ENCODE measurements at places on chromosomes 4 and X.

GRCh38 chr4:159463235-159463634, 360.4 kb downstream of the RAPGEF2 start:
- no peak for DNase-seq

GRCh38 chr4:26762650-26763049, 98.0 kb upstream of the STIM2 start:
- no peak for DNase-seq

DNA sequence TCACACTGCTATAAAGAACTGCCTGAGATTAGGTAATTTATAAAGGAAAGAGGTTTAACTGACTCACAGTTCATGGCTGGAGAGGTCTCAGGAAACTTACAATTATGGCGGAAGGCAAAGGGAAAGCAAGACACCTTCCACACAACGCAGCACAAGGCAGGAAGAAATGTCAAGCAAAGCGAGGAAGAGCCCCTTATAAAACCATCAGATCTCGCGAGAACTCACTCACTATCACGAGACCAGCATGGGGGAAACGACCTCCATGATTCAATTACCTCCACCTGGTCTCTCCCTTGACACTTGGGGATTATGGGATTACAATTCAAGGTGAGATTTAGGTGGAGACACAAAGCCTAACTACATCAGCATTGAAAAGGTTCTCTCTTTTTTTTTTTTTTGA, 39.6 kb downstream of the PALLD start:
- DNase-seq = no peak

DNA sequence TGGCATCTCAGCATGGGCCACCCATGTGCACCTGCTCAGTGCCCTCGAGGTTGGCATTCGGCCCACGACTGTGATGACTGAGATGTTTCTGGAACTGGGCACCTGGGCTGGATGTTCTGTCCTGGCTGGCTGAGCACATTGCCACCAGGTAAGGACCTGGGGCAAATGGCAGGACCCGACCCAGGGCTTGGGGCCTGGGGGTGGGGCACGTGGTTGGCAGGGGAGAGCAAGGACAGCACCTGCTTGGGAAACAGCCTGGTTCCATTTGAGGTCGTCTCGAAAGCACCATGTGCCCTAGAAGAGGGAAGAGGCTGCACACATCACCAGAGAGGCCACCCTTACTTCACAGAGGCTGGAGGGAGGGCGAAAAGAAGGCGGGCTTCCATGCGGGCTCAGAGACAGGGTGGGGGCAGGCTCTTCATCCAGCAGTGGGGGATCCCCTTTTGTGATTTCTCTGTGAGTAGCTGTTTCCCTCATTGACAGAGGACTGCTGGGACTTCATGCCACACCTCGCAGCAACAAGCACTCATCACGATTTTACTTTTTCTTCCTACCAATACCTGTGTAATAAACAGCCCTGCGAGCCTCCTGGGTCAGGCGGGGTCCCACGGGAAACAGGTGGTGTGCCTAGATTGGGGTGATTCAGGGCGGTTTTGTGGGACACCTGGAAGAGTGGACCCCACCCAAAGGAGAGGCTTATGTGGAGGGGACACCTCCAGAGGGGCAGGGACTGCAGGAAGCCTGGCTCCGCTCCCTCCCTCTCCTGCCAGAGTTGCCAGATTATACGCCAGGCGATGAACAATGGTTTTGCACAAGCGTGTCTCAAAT, 12.0 kb downstream of the TMEM187 start:
- DNase-seq = peak; percentile 67

DNA sequence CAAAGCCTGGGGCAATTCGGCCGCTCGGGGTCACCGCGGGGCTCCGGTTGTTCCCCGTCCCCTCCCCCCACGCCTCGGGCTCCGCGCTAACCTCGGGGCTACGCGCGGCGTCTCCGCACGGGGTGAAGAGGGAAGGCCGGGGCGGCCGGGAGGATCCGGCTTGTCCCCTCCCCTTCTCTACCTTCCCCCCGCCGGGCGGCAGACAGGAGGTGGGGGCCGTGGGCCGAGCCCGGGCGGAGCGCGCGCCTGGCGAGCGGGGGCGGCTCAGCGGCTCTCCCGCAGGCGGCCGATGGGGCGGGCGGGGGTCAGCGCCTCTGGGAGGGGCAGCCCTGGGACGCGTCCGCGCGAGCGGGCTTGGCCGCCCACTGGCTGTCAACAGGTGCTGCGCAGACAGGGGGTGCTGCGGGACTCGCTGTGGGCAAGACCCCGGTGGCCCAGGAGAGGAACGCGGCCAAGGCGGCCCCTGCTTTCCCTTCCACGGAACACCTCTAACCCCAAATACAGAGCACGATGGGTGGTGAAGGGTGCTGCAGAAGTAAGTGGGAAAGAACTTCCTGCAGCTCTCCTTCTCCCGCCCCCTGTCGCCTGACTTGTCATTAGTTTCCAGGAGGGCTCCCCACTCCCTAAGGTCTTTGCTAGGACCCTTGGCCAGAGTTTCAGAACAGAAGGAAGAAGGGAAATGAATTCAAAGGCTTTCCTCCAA, at the start of gene PDGFC:
TSS of gene PDGFC (minus strand) at position 124 of the 703 bp plus-strand sequence. CDS start 896 bp downstream, outside the sequence.
- no peak for DNase-seq

- DNase-seq = no peak
Measured at GRCh38 chr4:99853999-99854398, 37.4 kb downstream of the DAPP1 start.
